ENCODE measurements at places on chromosomes 12 and 14.

DNA sequence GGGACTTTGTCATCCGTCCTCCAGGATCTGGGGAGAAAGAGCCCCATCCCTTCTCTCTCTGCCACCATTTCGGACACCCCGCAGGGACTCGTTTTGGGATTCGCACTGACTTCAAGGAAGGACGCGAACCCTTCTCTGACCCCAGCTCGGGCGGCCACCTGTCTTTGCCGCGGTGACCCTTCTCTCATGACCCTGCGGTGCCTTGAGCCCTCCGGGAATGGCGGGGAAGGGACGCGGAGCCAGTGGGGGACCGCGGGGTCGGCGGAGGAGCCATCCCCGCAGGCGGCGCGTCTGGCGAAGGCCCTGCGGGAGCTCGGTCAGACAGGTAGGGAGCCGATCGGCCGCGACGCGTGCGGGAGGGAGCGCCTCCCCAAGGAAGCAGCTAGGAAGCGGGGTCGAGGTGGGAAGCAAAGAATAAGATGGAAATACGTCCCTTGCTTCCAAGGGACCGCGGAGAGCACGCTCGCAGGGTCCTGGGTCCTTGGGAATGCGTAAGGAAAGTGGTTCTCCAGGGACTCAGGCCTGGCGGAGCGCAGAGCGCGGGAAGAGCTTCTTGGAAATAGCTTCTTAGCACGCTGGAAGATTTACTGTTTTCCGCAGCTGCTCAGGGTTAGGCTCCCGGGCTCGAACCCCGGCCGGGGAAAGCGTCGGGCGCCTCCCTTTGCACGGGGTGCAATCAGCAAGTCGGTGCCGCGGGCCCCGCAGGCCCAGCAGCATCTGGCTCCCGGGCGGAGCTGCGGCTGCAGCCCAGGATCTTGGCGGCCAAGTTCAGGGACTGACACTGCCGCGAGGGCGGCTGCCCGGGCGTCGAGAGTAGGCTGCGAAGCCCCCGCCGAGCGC is 457 bp downstream of the SOCS2 start:
- peak; percentile 24 for DNase-seq

DNA sequence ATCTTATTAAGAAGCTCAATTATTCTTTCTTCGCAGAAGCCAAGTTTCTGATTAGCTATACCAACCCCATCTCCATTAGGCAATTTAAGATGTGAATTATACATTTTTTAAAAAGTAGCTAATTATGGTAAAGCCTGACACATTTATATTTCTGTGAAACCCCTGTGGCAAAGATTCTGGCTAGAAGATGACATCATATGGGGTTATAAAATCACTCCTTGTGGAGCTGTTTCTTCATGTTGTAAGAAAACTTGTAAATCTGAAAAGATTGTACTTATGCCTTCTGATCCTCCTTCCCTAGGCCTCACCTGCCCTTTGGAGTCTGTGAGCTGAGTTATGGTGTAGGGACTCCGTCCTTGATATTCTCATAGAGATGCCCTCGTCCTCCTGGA is 78.1 kb downstream of the CHST11 start:
- DNase-seq = no peak

GRCh38 chr12:59619461-59620240 is 23.8 kb downstream of the SLC16A7 start:
- no peak for DNase-seq

DNA sequence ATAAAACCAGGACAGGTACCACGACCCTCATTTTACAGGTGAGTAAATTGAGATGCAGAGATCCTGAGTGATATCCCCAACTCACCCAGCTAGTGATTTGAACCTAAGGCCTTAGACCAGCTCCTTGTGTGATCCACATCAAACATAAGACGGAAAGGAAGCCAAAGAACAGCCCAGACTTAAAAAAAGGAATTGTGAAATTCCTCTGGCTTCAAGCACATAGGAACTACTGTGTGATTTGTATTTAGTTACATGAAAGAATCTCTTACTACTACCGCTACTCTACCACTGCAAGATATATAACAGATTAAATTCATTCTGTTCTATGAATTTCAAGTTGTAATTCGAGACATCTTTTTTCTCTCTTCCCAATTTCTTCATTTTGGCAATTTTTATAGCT is 10.5 kb downstream of the E2F7 start:
- no peak for DNase-seq

GRCh38 chr12:105721891-105722290 is 391.4 kb downstream of the C12orf75 start:
- no peak for DNase-seq

- DNase-seq = no peak
Measured at GRCh38 chr12:1272142-1272541, 281.1 kb downstream of the ERC1 start.

DNA sequence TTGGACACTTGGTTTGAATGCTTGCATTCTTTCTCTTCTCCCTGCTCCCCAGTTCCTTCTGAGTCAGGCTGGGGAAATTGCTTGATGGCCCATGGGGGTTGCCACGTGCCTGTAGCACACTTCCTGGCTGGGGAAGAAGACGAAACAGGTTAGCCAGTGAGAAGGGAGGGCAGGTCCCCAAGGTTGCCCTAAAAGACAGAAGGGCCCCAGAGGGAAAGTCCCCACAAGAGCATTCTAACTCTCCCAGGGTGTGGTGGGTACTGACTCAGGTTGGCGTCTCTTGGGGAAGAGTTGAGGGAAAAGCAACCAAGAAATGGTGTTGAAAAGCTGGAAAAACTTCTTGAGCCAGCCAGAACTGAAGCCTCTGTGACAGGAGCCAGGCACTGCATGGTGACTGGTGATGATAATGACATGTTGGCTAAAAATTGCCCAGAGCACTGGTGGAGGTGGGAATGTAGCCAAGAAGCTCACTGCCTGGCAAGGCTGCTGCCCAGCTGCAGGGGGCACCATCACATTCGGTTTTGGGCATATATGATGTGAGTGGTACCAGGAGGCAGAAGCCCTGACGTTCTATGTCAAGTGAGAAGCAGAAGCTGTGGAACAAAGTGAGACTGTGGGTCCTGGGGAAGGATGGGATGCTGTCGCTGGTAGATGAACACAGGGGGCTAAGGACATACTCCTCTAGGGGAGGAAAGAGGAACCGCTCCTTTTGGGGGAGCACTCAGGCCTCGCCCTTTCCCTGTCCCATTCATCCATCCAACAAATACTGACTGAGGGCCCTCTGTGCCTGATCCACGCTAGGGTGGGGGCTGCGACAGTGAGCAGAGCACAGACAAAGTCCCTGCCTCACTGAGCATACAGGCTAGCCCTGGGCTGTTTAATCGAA is 8.1 kb upstream of the RABGGTA start:
- peak; percentile 42 for DNase-seq

Measured in activated T-cell treated with anti-CD3 and anti-CD28 coated beads for 48 hours (primary cell).